ENCODE measurements at places on chromosomes 16 and 17. TPM values are rescaled to one million over a fixed set of nuclear protein-coding genes. Genes with fewer than 3 reads are reported as not detected.

STXBP4 gene
- total RNA-seq: 32.7 TPM

TP53TG3F gene
- not detected for total RNA-seq

SLC16A6 gene
- total RNA-seq: 0.23 TPM

NUFIP2 gene
- total RNA-seq: 72.1 TPM

USH1G gene
- not detected for total RNA-seq

ESRP2 gene
- 0.09 TPM for total RNA-seq

DNA sequence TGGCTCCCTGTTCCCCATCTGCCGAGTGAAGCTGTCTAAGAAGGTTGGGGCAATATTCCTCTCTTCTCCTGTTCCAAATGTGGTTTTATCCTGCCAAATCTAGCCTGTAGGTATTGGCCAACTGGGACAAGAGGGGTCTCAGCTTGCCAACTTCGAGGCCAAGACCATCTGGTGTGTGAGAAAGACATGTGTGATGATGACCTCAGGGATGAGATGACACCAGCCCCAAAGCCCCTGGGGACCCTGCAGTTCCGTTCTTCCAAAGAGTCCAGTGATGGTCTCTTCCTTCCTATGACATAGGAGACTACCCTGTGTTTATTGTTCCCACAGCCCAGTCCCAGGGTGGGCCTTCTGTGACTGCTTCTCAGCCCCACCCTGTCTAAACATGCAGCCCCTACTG lies 34.8 kb upstream of the ADAMTS18 start:
- peaks cover 11% of the 10 kb centered on the region for H3K27me3 ChIP-seq
- H3K27ac ChIP-seq: no peak overlapping the region
- no peaks in the 10 kb centered on the region for H3K4me1 ChIP-seq
- H3K36me3 ChIP-seq: no peaks in the 10 kb centered on the region
- DNase-seq: no peak
- no peak overlapping the region for H3K4me3 ChIP-seq

DNA sequence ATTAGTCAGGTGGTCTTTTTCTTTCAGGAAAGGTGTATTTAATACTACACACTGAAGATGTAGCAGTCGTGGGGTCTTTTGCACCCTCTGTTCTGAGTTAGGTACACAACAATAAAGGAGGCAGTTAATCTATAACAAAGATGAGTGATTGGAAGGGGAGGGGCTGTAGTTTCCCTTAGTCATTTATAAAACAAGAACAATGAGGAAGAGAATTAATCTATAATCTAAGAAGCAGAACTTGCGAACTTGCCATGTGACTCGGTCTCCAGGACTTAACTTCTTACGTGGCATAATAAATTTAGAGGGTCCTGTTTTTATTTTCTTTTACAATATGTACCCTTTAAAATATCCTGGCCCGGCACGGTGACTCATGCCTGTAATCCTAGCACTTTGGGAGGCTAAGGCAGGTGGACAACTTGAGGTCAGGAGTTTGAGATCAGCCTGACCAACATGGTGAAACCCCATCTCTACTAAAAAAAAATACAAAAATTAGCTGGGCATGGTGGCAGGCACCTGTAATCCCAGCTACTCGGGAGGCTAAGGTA lies 8.6 kb upstream of the APPBP2 start:
- no peak overlapping the region for H3K4me3 ChIP-seq
- no peaks in the 10 kb centered on the region for H3K4me1 ChIP-seq
- H3K36me3 ChIP-seq: peaks cover 6% of the 10 kb centered on the region
- no peak for DNase-seq
- no peaks in the 10 kb centered on the region for H3K27me3 ChIP-seq

DNA sequence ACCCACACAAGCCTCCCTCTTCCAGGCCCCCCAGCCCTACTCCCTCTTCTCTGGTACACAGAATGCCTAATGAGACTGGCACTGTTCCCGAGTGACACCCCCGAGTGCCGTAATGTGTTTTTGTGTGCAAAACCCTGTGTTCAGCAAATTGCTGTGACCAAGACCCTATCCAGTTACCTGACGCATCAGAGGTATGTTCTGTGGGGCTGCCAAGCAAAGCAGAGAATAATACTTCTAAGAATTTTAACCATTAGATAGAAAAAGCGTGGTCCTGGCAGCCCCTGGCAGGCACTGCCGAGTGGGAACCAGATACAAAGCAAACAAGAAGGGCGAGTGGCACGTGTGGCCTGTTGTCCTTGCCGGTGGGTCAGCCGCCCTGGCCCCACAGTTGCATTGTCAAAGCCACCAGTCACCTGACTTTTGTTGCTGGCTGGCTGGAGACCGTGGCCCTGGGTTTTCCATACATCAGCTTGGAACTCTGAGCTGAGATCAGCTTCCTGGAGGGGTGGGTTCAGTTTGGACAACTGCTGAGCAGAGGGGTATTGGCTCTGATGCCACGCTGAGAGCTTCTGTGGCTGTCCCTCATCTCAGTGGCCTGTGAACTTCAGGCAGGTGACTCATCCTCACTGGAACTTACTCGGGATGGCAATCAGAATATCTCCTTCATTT lies 69.1 kb upstream of the BRD7 start:
- DNase-seq: no peak
- H3K4me3 ChIP-seq: no peak overlapping the region
- peaks cover 24% of the 10 kb centered on the region for H3K4me1 ChIP-seq
- no peaks in the 10 kb centered on the region for H3K27me3 ChIP-seq
- peaks cover 19% of the 10 kb centered on the region for H3K36me3 ChIP-seq
- H3K27ac ChIP-seq: no peak overlapping the region

- peak overlapping the region; percentile 43 for H3K27ac ChIP-seq
- DNase-seq: no peak
- H3K36me3 ChIP-seq: peaks cover 6% of the 10 kb centered on the region
- no peak overlapping the region for H3K4me3 ChIP-seq
Observed at GRCh38 chr16:84055366-84055765, 12.8 kb upstream of the SLC38A8 start.

DNA sequence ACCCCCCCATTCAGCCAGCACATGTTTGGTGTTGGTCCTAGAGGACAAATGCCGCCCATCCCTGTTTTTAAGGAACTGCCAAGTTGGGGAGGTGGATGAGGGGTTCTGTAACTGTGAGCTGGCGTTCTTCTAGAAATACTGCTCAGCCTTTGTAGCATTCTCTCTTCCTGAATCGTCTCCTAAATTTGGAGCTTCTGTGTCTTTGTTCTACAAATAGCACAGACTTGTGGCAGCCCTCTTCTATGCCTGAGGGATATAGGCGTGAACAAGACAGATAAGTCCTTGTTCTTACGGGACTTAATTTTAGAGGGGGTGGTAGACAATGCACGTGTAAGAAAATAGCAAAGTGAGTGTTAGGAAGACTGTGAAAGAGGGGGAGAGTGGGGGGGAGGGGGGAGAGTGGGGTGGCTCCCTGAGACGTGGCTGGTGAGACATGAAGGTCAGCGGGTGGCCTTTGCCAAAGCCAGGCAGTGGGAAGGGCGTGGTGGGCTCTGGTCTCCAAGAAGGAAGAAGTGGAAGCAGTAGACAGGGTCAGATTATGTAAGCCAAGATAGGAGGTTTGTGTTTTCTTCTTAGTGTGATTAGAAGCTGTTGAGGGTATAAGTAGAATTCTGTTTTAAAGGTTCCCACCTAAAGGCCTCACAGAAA lies 9.9 kb downstream of the MFSD11 start:
- H3K4me1 ChIP-seq: peaks cover 30% of the 10 kb centered on the region
- H3K4me3 ChIP-seq: peak overlapping the region; percentile 67
- H3K27ac ChIP-seq: peak overlapping the region; percentile 83
- H3K36me3 ChIP-seq: peaks cover 25% of the 10 kb centered on the region

GRCh38 chr16:1181404-1182315 lies 28.8 kb downstream of the CACNA1H start:
- H3K27me3 ChIP-seq: no peaks in the 10 kb centered on the region
- H3K36me3 ChIP-seq: no peaks in the 10 kb centered on the region
- H3K27ac ChIP-seq: no peak overlapping the region
- H3K4me1 ChIP-seq: peaks cover 5% of the 10 kb centered on the region
- H3K4me3 ChIP-seq: no peak overlapping the region

DNA sequence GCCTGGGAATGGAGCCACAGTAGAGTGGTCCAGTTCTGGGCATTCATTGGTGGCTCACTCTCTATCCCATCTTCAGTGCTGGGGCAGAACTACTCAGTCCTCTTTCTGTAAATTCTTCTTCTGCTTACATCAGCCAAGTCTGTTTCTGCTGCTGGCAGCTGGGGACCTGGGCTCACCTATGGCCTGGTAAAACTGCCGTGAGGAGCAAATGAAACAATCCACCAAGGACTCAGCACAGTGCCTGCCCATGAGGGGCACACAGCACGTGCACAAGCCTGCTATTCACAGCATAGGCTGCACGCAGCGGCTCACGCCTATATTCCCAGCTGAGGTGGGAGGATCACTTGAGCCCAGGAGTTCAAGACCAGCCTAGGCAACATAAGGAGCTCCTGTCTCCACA lies 30.9 kb upstream of the SNN start:
- peaks cover 27% of the 10 kb centered on the region for H3K4me1 ChIP-seq
- no peak for DNase-seq
- no peak overlapping the region for H3K27ac ChIP-seq
- H3K36me3 ChIP-seq: no peaks in the 10 kb centered on the region

GRCh38 chr16:14187517-14188338 lies 116.6 kb downstream of the MRTFB start:
- no peaks in the 10 kb centered on the region for H3K27me3 ChIP-seq
- H3K4me3 ChIP-seq: peak overlapping the region; percentile 64
- no peak for DNase-seq
- no peak overlapping the region for H3K27ac ChIP-seq

- H3K36me3 ChIP-seq: peaks cover 11% of the 10 kb centered on the region
- H3K4me3 ChIP-seq: no peak overlapping the region
- H3K4me1 ChIP-seq: no peaks in the 10 kb centered on the region
- H3K27me3 ChIP-seq: no peaks in the 10 kb centered on the region
Observed at GRCh38 chr16:71648921-71649320, 22.9 kb downstream of the MARVELD3 start.

- no peak for DNase-seq
- H3K36me3 ChIP-seq: peaks cover 2% of the 10 kb centered on the region
- H3K27me3 ChIP-seq: no peaks in the 10 kb centered on the region
- peak overlapping the region; percentile 72 for H3K4me3 ChIP-seq
- H3K4me1 ChIP-seq: peaks cover 21% of the 10 kb centered on the region
Observed at GRCh38 chr16:57732714-57733113, 2.9 kb upstream of the KATNB1 start.

- H3K4me3 ChIP-seq: no peak overlapping the region
- H3K27me3 ChIP-seq: peaks cover 32% of the 10 kb centered on the region
- no peaks in the 10 kb centered on the region for H3K4me1 ChIP-seq
- DNase-seq: no peak
- H3K36me3 ChIP-seq: no peaks in the 10 kb centered on the region
Observed at GRCh38 chr17:45231481-45232116, 9.9 kb downstream of the FMNL1 start.

DNA sequence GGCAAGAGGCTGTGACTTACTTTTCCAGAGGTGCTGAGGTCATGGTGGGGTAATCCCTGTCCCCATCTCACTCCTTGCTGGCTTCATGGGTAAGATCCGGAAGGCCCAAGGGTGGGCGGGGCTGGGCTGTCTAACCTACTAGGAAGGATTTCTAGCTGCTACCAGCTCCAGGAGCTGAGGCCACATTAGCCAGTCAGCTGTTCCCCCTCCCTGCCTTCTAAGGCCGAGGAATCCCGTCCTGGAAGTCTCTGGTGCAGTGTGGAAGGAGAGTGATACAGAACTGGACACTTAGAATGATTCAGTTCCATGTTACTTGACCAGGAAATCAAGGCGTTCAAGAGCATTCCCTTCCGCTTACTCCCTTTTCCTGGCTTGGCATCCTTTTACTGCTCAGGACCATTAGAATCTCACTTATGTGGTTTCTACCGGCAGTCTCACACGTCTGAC lies 8.9 kb downstream of the GNGT2 start:
- no peak for DNase-seq
- no peak overlapping the region for H3K27ac ChIP-seq
- peaks cover 31% of the 10 kb centered on the region for H3K27me3 ChIP-seq
- no peaks in the 10 kb centered on the region for H3K36me3 ChIP-seq
- no peak overlapping the region for H3K4me3 ChIP-seq

DNA sequence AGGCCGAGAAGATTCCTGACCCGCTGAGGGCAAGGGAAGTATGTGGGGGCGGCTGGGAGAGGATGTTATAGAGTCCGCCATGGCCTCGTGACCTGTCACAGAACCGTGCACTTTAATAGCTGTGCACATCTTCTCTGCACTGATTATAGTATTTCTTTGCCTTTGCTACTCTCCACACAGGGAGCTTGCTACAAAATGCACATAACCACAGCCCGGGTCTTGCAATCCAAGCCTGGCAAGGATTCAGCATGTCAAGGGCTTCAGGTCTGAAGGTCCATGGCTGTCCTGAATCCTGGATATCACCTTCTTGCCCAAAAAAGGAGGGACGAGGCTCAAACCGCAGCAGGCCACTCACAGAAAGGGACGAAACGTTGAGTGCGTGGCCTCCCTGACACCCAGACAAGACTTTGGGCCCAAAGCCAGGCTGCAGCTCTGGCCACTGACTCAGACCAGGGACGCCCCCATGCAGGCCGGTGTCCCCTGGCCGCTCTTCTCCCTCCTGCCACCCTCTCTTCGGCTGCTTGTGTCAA lies 43.7 kb downstream of the USP22 start:
- DNase-seq: no peak
- H3K27me3 ChIP-seq: peaks cover 13% of the 10 kb centered on the region
- H3K36me3 ChIP-seq: peaks cover 20% of the 10 kb centered on the region
- H3K4me1 ChIP-seq: peaks cover 30% of the 10 kb centered on the region

DNA sequence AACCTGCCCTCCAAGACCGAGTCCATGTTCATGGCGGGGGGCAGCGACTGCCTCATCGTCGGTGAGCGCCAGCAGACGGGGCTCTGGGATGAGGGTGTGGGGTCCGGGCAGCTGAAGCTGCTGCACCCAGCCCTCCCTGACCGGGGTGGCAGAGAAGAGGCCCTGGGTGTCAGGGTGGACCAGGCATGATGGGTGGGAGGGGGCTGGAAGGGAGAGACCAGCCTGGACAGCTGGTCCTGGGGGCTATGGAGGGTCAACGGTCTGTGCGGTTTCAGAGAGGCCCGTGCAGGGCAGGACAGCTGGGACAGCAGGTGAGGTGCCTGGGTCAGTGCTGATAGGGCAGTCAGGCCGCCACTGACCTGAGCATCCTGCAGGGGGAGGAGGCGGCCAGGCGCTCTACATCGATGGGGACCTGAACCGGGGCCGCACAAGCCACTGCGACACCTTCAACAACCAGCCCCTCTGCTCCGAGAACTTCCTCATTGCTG lies 13.3 kb upstream of the ATP6V0C start:
- H3K4me1 ChIP-seq: peaks cover 7% of the 10 kb centered on the region
- no peaks in the 10 kb centered on the region for H3K36me3 ChIP-seq
- H3K27me3 ChIP-seq: no peaks in the 10 kb centered on the region
- no peak for DNase-seq
- H3K27ac ChIP-seq: no peak overlapping the region

DNA sequence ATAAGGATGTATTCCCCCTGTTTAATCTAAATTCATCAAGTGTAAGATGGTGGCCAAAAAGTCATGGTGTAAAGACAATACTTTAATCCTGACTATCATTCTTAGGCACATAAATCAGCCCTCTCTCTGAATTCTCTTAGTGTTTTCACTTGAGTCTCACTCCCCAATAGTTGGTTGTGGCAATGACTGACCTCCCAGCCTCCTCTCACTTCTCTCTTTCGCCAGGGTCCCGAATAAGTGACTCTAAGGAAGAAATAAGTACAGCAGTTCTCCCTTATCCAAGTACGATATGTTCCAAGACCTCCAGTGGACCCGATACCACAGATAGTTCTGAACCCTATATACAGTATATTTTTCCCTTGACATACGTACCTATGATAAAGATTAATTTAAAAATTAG lies 335.3 kb downstream of the MAF start:
- DNase-seq: no peak
- peaks cover 16% of the 10 kb centered on the region for H3K27me3 ChIP-seq
- peaks cover 9% of the 10 kb centered on the region for H3K4me1 ChIP-seq
- no peaks in the 10 kb centered on the region for H3K36me3 ChIP-seq
- no peak overlapping the region for H3K27ac ChIP-seq
